Substantia nigra (tissue), 51 donors: ENCODE measurements at places on chromosomes 3 and 15.

DNA sequence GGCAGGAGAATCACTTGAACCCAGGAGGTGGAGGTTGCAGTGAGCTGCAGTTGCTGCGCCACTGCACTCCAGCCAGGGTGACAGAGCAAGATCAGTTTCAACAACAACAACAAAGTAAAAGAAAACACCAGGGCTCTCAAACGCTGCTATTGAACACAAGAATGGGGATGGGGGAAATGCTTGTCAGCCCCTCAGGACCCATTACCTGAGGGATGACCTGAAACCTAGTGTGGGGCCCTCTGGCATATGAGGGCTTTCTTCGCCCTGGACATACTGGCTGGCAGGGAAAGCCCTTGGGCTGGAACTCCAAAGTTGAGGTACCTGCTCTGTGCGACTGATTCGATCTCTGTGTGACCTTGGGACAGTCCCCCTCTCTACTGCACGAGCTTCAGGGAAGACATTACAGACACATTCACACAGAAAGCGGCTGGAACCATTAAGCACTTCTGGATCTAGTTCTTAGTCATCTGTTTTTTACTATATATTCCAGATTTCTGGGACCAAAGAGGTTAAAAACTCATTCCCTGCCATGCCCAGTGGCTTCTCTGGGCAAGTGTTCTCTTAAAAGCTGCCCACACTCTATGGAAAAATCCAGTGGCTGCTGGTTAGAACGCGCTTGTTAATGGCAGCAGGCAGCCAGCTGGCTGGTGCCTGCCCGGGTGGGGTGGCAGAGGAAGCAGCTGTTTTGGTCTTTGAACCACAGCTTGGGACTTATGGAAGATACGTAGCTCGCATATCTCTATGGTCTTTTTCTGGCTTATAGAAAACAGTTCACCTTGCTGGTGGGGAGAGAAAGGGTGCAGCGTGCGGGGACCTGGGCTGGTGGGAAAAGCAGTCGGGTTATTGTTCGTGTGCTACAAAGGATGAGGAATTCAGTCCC lies 57.2 kb downstream of the ATP1B3 start:
- DNase-seq, result no peak

DNA sequence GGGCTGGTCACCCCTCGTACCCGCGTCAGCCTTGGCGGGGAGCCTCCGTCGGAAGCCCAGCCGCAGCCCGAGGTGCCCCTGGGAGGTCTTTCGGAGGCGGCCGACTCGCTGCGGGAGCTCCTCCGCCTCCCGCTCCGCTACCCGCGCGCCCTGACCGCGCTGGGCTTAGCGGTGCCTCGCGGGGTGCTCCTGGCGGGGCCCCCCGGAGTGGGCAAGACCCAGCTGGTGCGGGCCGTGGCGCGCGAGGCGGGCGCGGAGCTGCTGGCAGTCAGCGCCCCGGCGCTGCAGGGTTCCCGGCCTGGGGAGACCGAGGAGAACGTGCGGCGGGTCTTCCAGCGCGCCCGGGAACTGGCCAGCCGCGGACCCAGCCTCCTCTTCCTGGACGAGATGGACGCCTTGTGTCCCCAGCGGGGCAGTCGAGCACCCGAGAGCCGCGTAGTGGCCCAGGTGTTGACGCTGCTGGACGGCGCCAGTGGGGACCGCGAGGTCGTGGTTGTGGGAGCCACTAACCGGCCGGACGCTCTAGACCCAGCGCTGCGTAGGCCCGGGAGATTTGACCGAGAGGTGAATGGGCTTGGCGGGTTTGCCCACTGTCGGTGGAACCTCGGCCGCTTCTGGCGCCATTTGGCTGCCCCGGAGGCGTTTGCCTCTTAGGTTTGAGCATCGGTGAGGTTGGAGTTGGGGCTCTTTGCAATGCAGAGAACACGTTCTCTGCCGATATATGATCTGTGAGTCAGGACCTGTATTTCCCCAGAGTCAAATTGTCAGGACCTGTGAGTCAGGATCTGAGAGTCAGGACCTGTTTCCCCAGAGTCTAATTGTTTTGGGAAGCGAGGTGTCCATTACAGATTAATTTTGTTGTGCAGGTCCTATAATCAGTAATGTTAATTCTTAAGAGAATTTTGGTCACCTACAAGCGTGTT lies 24.9 kb upstream of the GATM start:
- DNase-seq, result no peak

DNA sequence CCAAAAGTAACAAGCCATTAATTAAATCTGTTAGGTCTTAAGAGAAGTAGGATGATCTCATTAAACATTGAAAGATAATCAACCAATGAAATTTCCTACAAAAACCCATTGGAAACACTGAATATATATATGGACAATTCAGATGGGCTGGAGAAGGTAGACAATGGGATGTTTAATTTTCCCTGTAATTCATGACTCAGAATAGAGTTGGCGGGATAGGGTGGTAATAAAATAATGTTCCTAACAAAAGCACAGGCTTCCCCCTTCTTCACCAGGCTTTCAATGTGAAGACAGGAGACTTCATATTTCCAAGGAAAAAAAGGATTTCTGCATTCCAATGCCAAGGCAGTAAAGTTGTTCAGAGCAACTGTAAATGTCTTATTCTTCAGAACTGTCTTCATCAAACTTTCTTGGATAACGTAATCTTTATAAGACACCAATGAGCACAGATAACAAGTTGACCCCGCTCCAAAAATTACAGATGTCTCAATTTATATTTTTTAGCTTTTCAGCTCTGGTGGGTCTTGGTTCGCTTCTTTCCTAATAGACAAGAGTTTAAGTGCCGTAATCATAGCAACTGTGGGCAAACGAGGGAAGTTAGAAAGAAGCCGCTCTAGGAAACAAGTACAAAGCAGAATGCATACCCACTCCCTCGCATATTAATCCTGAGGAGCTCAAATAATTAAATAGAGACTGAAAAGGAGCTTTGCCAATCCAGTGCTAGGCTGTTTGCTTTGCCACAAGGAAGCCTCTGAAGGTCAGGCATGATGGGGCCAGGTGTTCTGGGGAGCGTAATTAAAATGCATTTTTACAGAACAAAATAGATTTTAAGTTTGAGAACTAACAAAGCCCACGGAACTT lies 377.0 kb downstream of the FOXP1 start:
- no peak for DNase-seq

- DNase-seq, result no peak
Observed at GRCh38 chr3:153171256-153171655, 9.2 kb downstream of the RAP2B start.

- DNase-seq, result no peak
Observed at GRCh38 chr15:57570994-57571393, 20.7 kb upstream of the MYZAP start.

DNA sequence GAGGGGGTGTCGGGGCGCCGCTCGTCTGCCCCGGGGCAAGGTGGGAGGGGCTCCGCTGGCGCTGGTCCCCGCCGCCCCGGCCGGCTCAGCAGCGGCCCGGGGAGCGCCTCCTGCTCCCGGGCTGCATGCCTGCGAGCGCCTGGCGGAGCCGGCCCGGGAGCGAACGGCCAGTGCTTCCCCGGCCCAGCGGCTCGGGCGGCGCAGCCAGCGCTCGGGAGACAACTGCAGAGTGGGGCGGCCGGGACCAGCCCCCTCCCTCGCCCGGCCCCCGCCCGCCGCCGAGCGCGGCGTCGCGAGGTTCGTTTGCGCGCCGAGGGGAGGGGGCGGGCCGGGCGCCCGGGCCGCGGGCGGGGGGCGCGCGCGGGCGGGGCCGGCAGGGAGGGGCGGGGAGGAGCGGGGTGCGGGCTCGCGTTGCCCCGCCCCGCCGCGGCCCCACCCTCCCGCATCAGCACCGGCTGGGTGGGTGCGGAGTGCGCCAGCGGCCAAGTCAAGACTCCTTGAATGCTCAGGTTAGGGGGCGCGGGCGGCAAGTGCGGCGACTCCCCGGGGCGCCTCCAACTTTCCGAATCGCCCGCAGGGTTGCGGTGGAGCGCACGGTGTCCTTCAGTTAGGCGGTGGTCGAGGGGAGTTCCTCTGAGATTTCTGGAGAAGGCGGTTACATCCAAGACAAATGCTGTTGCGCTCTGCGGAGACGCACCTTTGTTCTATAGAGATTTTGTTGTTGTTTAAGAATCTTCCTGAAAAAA lies at the start of gene RGMA:
Gene RGMA, minus strand, starts transcription at position 231 of the 746 bp plus-strand sequence. CDS start 279 bp downstream, outside the sequence.
- DNase-seq, result no peak

DNA sequence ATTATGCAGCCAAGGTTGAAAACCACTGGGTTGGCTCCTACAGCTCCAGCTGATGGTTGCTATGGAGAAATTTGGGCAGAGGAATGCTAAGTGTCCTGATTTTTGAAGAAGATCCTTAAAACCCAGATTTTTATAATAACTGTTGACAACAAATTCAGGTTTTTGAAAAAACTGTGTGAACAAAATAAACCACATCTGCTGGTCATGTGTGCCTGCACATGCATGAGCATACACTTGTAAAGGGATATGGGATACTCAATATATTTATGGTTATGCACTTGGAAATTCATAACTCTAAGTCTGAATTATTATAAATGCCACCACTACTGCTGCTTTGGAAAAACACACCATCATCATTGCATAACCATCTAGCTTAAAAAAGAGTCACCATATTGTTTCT lies 133.7 kb downstream of the THRB start:
- DNase-seq, result no peak

DNA sequence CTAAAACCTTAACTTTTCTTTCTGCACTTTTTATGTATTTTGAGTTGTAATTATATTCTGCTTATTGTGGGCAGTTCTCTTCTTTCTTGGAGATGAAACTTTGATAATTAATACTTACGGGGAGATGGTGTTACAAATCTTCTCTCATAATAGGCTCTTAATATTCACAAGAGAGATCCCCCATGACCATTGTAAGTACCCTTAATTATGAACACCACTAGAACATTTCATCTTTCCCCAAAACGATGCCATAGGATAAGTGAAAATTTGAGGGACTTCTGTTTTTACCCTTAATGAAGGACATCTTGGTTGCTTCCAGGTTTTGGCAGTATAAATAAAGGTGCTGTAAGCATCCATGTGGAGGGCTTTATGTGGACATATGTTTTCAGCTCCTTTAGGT lies 60.7 kb downstream of the PIAS1 start:
- no peak for DNase-seq

GRCh38 chr3:136661282-136661681 lies 90.9 kb downstream of the STAG1 start:
- no peak for DNase-seq

- no peak for DNase-seq
Observed at GRCh38 chr3:112472691-112473090, 26.6 kb downstream of the BTLA start.

DNA sequence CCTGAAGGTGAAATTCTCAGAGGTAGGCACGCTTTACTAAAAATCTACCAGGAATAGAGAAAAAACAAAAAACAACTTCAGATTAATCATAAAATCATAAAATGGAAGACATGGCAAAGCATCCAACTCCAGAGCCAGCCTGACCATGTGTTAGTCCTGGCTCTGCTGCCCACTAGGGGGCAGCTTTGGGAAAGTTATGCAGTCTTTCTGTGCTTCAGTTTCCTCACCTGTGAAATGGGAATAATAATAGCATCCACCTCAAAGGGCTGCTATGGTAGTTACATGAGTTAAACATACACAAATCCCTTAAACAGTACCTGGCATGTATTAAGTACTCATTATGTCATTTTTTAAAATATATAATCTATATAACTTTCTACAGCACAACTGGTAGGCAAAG lies 52.3 kb downstream of the WNT5A start:
- no peak for DNase-seq

GRCh38 chr15:78179906-78180305 lies 30.7 kb downstream of the IDH3A start:
- DNase-seq, result no peak

DNA sequence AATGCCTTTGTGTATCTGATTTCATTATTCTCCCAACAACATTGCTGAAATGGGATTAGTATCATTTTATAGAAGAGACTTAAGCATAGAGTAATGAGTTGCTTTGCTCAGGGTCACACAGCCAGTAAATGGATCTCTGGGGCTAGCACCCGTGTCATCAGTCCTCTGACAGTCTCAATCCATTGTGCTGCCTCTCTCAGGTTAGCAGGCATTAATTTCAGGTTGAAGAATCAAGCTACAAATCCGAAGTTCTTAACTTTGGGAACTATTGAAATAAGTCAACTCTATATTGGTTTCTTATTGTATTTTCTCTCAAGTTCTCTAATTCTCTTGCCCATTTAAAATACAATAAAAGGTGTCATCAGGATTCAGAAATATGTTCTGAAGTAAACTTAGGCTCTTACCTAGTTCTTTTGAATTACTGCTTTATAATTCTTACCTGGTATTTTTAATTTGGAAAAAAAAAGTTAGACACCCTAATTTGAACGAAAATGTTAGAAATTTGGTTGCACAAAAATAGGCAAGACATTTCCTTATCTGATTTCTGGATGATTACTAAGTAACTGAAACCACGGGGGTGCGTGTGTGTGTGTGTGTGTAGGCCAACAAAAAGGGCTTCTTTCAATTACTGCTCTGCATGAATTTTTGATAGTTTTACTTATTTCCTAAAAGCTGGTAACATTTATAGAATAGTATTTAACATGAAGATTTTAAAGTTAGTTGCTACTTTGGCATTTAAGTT lies 189.8 kb downstream of the MBNL1 start:
- DNase-seq, result no peak

DNA sequence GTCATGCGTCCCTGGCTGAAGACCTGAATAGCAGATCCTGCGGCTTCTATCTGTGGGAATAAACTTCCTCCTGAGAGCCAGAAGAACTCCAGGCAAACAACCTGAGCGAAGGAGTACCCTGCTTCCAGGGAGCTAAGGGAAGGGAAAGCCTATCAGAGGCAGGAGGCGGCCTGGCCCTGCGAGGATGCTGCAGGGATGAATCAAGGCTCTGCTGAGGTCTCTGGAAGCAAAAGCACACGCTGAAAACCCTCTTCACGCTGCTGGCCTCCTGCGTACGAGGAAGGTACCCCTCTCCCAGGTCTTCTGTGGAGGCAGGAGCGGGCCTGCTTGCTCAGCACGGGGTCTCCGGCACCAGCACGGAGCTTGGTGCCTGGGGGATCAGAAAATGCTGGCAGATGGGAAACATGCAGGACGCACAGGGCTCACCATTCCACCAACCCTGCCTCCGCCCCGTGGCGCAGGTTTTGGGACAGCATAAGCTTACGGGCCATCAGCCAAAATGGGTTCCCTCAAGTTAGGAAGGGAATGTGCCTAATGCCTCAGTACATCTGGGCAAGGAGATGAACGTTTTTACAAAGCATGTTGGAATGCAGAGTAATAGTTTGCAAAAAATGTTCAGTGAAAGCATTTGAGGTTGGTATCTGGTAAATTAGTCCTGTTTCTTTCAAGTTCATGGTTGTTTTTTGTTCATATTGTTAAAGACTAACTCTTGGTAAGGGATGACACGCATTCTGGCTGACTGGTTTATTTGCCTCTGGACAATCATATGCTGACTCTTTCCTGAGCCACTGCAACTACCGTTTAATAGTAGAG lies 72.3 kb downstream of the CHSY1 start:
- no peak for DNase-seq
